ENCODE measurements at places on chromosomes 5 and 9.

DNA sequence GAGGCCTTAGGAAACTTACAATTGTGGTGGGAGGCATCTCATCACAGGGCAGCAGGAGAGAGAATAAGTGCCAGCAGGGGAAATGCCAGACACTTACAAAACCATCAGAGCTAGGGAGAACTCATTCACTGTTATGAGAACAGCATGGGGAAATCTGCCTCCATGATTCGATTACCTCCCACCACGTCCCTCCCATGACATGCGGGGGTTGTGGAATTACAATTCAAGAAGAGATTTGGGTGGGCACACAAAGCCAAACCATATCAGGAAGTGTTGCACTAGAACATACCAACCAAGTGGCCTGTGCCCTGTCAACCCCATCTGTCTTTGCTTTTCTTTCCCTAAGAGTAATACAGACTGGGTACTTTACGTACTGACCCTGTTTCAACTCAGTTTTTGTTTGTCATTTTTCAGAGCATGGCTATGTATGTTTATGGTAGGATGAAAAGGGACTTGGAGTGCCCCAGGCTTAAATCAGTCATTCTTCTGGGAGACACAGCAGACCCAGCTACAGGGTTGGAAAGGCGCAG lies 58.3 kb upstream of the TGFBR1 start:
- no peak for DNase-seq

GRCh38 chr5:80128141-80128540 lies 93.0 kb downstream of the THBS4 start:
- DNase-seq: no peak

GRCh38 chr5:163822548-163822947 lies 317.1 kb downstream of the MAT2B start:
- DNase-seq: no peak

DNA sequence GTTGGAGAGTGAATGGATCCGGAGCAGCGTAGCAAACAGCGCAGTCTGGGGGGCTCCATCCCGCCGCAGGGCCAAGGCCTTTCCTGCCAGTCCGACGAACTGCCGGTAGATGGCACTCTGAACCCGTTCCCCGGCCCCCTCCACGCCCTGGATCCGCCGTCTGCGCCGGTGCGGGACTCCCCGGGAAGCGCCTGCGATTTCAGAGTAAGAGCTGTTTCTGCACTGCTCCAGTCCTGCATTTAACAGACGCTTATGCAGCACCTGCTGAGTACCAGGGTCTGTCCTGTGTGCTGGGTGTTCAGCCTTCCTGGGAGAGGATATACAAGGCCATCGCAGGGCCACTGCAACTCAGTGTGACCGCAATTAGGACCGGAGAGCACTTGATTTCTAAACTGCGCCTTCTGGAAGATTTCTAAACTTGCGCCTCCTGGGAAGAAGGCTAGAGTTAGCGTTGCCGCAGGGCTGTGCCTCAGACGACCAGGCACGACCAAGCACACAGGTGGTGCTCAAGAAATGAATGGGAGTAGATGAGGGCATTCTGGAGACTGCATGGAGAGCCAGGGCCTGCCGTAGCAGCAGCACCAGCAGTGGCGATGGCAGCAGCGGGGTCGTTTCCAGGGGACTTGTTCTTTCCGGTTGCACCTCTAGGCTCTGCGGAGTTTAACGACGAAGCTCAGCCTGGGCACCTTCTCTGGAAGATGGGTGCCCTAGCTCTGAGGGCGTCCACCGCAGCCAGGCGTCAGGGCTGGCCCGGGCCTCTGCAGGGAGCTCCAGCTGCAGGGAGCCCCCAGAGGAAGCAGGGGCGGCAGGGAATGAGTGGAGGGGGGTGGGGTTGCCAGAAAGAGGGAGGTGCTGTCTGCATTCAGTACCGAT lies 14.3 kb upstream of the TIFAB start:
- DNase-seq: peak; percentile 56

Data from activated CD8-positive, alpha-beta memory T cell treated with anti-CD3 and anti-CD28 coated beads for 1 hour (primary cell).